ENCODE measurements at places on chromosomes 1 and 21.

DNA sequence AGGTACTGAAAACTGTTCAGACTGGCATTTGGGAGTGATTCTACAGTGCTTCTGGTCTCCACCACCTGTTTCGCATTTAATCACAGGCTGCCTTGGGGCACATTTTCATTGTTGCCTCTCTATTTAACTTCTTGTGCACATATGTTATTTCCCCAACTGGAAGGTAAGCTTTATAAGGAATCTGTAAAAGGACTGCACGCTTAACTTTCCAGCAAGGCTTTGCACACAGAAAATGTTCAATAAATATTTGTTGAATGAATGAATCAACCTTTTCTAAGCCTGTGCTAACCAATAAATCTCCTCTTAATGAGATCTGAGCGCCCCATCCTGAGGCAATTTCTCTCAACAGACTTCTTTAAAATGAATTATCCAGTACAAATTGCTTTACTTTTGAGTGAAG lies 84.3 kb upstream of the ARHGAP29 start:
- DNase-seq, result no peak

DNA sequence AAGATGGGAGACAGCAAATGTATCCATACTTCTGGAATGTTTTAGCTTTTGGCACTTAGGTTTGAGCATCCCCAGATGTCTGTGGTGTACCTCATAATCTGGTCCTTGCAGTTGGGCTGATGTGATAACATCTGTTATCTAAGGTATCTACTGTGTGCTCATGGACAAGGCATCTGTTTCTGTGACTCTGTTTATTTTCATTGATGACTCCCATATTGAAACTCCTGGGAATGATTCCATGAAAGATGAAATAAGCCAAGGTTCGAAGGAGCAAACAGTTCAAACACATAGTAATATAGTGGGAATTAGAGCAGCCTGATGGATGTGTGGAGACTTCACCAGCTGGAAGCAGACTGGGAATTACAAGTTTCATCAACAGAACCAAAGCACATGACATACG lies 20.7 kb upstream of the TRIM45 start:
- DNase-seq, result no peak

GRCh38 chr1:91148641-91149069 lies 126.8 kb upstream of the ZNF644 start:
- no peak for DNase-seq

DNA sequence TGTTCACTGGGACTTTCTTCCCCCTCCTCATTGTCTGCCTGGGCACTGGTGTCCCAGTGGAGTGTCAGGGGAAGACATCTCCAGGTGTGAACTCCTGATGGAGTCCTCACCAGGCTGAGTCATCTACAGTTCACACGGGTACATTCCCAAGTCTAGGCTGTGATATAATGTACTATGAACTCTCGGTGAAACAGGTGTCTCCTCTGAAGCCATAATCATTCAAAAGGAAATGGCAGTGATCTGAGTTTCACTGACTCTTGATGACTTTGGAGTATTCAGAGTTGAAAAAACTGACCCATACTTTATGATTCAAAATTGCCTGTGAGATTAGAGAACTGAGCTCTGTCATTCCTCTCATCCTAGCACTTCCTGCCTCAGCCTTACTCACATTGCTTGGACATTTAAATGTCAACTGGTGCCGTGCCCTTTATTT lies 9.1 kb downstream of the LAMC2 start:
- no peak for DNase-seq

GRCh38 chr1:209675565-209676154 lies 448 bp downstream of the G0S2 start:
- DNase-seq, result no peak

DNA sequence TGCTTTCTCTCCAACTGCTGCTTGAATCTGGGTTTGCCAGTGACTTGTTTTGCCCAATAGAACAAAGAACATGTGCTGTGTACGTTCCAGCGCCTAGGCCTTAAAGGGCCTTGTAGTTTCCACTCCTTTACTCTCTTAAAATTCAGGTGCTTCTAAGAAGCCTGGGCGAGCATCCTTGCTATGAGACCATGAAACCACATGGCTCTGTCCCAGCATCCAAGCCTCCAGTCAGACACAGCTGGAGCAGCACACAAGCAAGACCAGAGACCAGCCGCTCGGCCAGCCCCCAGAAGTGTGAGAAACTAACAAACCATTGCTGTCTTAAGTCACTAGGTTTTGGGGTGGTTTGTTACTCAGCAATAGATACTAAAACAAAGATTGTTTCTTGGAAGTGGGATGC lies 15.1 kb downstream of the PLEKHO1 start:
- no peak for DNase-seq

DNA sequence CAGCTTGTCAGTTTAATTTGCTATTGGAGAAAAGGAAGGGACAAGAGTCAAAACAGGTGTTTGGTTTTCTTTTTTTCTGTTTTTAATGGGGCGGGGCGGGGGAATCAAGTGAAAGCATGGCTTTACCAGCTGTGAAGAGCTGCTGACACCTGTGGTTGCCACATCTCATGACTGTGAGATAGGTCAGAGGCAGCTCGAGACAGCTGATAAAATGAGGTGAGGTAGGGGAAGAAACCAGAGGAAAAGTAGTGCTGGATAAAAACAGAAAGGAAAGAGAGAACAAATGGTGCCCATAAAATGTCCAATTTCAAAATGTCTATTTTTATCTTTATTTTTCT lies 272.3 kb downstream of the NEGR1 start:
- no peak for DNase-seq
